AG04450 (cell line): ENCODE measurements at places on chromosomes 11 and 22.

DNA sequence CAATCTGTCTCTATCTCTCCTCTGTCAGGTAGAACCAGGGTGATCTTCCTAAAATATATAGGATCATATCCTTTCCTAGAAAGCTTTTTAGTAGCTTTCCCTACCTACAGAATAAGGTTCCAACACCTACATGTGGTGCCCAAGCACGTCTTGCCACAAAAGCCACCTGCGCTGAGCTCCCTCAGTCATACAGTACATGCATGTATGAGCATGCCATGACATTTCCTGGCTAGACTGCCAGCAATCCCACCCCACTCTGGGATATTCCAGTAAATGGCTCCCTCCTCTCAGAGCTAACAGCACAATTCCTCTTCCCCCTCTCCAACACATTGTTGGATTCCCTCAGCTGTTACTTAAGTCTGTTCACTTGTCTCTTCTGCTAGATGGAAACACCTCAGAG, 398.0 kb downstream of the TENM4 start:
- DNase-seq: no peak

DNA sequence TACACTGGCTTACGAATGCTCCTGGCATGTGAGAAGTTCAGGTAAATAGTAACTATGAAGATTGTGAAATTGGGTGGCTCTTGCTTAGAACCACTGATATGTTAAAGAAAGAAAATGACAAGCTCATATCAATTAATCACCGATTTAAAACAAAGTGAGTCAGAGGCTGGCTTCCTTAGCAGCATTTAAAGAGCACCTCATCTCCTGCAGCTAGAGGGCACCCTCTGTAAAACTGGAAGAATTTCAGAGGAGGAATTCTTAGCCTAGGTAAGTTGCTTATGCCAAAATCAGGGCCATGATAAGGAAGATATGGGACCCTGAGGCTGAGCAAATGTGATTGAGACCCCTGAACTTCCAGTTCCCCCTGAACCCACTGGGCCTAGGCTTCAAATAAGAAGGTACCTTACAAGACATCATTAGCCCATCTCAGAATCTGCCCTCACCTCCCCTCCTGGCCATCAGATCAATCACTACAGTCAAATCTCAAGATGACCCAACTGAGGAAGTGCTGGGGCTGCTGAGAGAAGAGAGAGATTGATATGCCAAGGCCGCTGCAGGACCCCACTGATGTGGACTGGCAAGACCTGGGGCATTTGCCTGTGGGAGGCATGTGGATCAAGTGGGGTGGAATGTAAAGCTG, 8.6 kb upstream of the CD3E start:
- no peak for DNase-seq

GRCh38 chr11:117851852-117852251, 24.6 kb downstream of the FXYD6 start:
- no peak for DNase-seq

- DNase-seq: no peak
Measured at GRCh38 chr11:27266125-27266524, 96.9 kb downstream of the CCDC34 start.

- DNase-seq: no peak
Measured at GRCh38 chr11:23729088-23729487, 767.8 kb upstream of the LUZP2 start.
